ENCODE measurements at places on chromosomes 11 and 22. TPM values are rescaled to one million over a fixed set of nuclear protein-coding genes. Genes with fewer than 3 reads are reported as not detected.
A peak's percentile ranks its signal among the peaks of the same experiment; 100 is the strongest.

DNA sequence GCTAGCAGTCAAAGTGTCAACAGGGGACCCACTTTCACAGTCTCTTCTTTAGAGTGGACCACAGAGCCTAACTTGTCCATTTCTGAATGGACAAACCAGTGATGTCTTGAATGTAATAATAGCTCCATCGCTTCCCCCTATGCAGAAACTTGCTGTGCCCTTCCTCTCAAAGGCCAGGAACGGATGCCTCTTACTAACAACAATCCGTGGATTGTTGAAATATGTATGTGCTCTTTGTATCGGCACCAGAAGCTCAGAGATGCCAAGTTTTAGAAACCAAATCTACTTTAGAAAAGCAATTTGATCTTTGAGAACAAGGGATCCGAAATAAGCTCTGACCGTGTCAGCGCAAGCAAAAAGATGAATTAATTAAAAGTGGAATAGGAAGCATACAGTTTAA is 259.5 kb upstream of the POU2AF2 start:
- DNase-seq = no peak

GRCh38 chr22:35064664-35065063 is 1.3 kb upstream of the ISX start:
- DNase-seq = no peak

DNA sequence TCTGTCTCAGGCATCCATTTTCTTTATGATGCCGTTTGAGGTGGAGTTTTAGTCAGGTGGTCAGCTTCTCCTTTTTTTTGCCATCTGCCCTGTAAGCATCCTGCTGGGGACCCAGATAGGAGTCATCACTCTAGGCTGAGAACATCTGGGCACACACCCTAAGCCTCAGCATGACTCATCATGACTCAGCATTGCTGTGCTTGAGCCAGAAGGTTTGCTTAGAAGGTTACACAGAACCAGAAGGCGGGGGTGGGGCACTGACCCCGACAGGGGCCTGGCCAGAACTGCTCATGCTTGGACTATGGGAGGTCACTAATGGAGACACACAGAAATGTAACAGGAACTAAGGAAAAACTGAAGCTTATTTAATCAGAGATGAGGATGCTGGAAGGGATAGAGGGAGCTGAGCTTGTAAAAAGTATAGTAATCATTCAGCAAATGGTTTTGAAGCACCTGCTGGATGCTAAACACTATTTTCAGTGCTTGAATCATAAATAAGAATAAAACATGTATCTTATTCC is 10.9 kb upstream of the HBE1 start:
- DNase-seq = no peak

TEX54 gene
- not detected for total RNA-seq

DNA sequence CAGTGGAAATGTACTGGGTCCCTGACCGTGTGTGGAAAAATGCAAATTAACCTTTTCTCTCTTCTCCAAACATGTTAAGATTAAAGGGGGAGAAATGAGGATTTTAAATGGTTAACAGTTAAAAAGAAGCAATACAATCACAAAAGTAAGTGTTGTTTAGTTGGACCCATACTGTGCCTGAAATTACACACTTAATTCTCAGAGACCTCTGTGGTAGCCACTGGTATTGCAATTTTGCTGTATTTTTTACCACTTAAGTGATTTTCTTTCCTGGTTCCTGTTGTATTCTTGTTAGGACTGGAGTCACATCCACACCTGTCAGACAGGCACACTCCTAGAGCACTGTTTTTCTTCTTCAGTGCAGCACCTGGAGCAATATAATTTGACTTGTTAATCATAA is 179.6 kb upstream of the PDGFD start:
- no peak for DNase-seq

DNA sequence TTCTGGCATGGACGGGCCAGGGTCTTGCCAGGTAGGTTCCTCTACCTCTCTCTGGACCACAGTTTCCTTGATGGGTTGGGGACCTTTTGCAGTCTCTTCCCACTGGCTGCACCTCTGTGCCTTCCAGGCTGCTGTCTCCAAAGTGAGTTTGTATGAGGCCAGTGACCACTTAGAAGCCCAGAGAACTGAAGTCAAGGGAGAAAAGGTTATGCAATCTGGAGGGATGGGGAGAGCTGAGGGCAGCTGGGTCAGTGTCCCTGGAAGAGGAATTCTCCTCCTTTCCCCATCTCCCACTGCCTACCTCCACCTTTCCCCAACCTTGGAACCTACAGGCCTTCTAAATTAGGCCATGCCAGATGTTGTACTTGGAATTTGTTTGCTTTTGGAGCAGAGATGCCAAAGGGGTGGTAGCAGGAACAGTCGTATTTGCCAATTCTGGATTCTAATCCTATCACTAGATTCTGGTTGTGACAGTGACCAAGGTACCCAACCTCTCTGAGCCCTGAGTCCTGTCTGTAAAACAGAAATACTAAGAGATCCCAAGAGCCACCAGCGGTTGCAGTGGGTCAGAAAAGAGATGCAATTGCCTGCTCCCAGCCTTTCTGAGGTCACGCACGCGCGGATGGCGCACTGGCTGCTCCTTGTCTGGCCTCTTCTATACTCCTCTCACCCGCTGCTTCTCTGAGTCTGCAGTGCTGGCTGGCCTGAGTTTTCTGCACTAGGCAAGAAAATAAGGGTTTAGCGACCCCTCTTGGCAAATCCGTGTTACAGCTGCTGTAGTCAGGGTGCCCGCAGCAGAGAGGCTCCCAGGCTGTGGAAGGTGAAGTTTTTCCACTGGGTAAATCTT is 10.7 kb upstream of the ACCSL start:
- peak; percentile 92 for DNase-seq

GRCh38 chr11:6557761-6558674 is 45.4 kb downstream of the RRP8 start:
- no peak for DNase-seq

RRM1 gene
- 46.5 TPM for total RNA-seq

DNA sequence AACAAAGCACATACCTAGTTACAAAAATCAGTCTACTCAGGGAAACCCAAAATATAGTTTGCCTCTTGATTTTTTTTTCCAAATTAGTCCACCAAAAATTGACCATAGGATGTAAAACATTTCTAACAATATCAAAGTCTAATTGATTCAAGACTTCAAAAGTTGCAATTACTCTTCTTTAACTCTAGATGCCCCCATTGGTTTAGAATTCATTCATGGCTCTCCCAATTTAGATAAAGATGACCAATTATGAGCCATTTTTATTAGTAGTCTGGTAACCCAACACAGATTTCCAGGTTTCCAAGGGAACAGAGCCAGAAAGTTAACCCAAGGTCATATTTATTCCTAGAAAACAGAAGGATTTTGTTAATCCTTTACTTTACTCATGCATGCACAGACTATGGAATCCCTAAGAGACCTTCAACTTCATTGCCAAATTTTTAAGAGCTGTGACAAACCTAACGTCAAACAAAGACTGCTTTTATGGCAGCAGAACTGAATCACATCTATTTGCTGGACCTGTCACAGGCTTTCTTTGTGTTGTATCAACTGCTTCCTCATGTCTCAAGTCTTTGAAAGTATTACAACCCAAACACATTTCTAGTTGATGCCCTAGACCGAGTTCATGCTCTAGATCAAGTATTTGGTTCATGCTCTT is 55.3 kb downstream of the C22orf42 start:
- no peak for DNase-seq

DNA sequence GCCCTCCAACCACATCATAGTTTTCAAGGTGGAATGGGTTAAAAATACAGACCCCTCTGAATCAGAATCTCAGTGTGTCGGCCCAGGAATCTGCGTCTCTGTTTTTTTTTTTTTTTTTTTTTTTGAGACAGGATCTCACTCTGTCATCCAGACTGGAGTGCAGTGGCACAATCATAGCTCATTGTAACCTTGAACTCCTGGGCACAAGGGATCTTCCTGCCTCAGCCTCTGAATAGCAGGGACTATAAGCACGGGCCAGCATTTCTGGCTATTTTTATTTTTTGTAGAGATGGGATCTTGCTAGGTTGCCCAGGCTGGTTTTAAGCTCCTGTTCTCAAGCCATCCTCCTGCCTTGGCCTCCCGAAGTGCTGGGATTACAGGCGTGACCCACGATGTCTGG is 28.2 kb downstream of the MIAT start:
- no peak for DNase-seq

HORMAD2 gene
- not detected for total RNA-seq

GRCh38 chr22:24816806-24817205 is 10.8 kb downstream of the SGSM1 start:
- no peak for DNase-seq

DNA sequence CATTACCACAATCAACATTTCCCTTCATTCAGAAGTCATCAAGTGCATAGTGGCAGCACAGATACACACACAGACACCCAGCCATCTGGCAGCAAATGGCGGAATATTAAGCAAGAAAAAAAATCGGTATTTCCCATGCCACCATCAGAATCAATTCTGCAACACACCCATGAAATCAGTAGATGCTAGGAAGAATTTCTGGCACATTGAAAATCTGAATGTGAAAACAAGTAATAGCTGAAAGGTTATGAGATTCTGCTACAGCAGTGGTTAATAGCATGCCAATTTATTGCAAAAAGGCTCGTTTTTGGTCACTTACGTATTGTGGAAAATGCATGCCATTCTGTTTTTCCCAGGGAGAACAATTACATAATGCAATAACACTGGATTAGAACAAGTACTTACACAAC is 91.1 kb downstream of the PICALM start:
- no peak for DNase-seq

DNA sequence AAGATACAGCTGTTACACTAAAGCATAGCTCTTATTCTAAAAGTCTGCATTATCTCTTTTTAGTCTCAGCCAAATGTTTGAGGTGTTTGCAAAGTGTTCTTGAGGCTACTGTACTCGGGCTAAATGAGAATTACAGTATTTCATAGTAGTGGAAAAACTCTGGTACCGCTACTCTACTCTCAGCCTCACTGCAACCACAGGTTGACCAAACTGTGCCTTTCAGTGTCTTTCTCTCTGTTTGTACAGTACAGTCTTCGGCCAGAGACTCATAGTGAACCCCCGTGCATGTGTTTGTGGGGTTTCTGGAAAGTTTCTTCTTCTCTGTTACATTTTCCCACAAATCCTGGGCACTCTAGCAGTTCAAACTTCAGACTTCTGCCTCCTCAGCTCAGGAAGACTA is 7.4 kb upstream of the LUZP2 start:
- no peak for DNase-seq

MPEG1 gene
- 28.1 TPM for total RNA-seq

- DNase-seq = peak; percentile 35
These were observed 188.4 kb downstream of the ADAMTS15 start for GRCh38 chr11:130636722-130637464.

NELL1 gene
- 0.12 TPM for total RNA-seq

GRCh38 chr11:8363921-8364320 is 100.2 kb upstream of the LMO1 start:
- DNase-seq = no peak

GRCh38 chr11:84594602-84595001 is 1032.5 kb downstream of the DLG2 start:
- peak; percentile 2 for DNase-seq

DNA sequence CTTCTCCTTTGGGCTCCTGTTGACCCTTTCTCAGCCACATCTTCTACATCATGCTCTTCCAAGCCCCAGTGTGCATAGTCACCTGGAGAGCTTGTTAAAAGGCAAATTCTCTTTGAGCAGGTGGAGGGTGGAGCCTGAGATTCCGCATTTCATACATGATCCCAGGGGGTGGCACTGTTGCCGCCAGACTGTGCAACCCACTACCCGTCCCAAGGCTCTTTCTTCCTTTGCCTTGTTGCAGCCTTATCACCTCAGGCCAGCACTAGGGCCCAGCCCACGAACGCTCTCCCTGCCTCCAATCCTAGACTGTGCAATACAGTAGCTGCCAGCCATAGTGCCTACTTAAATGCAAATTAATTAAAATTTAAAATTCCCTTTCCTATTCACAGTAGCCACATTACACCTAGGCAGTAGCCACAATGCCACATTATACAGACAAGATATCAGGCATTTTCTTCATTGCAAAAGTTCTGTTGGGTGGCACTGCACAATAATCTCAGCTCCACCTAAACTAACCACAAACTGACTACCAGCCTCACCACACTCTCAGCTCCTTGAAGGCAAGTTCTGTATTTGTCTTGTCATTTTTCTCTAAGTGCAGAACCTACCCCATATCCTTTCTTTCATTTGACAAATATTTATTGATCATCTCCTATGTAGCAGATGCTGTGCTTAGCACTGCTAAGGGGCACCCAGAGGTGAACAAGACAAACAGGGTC is 4.6 kb upstream of the KCNJ5 start:
- DNase-seq = peak; percentile 32

GRCh38 chr22:50626850-50627641 is 906 bp downstream of the ARSA start:
- no peak for DNase-seq

GRCh38 chr11:130390071-130390758 is 38.2 kb downstream of the ADAMTS8 start:
- DNase-seq = peak; percentile 82

- no peak for DNase-seq
These were observed 766 bp downstream of the IZUMO1R start for GRCh38 chr11:94305146-94305545.

GRCh38 chr22:19874307-19875060 is 19.8 kb upstream of the GNB1L start:
- DNase-seq = peak; percentile 83

GRCh38 chr11:27025312-27025955 is 15.2 kb upstream of the BBOX1 start:
- no peak for DNase-seq

Data from lung (tissue), 17 donors.